Hepatic stellate cell (primary cell): ENCODE measurements at places on chromosomes 7 and 10.

- DNase-seq: no peak
These were observed 90.0 kb upstream of the ADRB1 start for GRCh38 chr10:113953505-113954272.

DNA sequence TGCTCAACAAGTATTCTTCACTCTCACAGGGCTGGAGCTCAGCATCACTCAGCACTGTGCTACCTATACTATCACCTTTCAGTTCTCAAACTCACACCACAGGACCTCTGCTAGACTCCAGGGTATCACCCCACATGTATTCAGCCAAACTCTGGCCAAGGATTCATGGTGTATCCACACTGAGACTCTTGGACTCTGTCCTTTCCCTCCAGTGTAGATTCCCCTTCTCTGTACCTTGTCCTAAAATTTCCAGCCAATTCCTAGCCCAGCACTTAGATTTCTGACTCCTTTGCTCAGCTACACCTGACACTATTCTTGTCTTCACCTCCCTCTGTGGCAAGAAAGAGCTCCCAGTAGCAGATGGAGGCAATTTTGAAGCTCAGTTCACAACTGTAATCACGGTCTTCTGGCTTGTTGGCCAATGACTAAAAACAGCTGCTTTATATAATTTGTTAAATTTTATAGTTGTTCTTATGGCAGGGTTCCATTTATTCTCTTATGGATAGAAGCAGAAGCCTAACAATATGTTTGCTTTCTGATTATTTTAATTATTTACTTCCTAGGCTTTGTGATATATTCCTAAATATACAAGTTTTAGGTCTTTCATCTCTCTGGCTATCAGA, 258.8 kb downstream of the THSD7A start:
- no peak for DNase-seq

DNA sequence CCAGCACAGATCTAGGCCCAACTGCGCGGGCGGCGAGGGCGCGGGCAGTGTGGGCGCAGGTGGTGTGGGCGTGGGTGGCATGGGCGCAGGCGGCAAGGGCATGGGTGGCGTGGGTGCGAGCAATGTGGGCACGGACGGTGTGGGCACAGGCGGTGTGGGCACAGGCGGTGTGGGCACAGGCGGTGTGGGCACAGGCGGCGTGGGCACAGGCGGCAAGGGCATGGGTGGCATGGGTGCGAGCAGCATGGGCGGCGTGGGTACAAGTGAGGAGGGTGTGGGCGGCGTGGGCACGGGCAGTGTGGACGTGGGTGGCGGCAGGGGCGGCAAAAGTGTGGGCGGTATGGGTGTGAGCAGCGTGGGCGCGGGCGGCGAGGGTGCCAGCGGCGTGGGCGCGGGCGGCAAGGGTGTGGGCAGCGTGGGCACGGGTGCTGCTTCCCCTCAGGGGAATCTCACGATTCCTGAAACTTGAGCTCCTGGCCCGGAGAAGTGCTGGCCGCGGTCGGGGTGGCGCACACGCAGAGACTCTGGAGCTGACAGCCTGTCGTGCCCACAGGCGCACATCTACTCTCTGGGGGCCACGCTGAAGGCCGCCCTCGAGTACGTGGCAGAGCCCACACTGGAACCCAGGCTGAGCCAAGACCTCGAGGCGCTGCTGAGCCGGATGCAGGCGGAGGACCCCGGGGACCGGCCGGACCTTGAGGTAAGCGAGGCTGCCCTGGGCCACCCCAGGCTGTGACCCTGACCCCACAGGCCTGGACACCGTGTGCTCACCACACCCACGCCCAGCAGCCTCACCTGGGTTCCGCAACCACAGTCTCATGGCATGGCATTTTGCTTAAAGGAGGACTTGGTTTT, 23.0 kb downstream of the KNDC1 start:
- no peak for DNase-seq

- DNase-seq: no peak
These were observed 36.0 kb downstream of the KCNH2 start for GRCh38 chr7:150942001-150942590.

- no peak for DNase-seq
These were observed 46.3 kb downstream of the KIAA1549 start for GRCh38 chr7:138934861-138935260.

DNA sequence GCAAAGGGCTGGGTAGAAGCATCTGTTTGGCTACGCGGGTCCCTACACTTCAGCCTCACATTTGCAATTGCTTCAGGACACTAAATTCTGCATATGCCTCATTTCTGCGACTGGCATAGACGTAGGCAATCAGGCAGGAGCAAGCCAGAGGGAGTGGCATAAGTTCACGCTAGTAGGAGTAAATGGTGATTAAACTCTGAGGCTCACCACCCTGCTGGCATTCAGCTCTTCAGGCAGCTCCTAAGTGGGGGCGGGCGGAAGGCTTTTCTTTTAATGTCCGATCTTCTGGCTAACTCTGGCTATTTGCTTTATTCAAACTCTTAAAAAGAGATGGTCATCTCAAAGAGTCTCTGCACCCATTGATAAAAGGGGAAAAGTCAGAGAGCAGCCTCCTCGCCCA, 45.3 kb downstream of the RGS10 start:
- DNase-seq: no peak

- DNase-seq: no peak
These were observed 10.9 kb downstream of the UMAD1 start for GRCh38 chr7:7651479-7651878.

DNA sequence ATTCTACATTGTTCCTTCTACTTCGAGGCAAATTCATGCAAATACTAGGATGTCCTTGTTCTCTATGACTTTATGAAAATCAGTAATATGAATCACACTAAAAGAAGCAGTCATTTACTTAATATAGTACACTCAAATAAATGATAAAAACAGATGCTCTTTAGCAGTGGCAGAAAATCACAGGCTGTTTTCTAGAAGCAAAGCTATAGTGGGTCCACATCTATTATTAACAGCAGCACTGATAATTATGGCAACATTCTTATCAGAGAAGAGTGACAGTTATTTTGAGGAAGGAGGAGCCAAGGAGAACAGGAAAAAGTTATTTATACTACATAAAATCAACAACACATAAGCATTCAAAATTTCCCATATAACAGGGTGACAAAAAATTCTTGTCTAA, 16.5 kb downstream of the KIF5B start:
- DNase-seq: no peak

GRCh38 chr10:110446954-110447608, 50.6 kb upstream of the DUSP5 start:
- peak; percentile 87 for DNase-seq

- no peak for DNase-seq
These were observed 27.8 kb downstream of the ENTPD1 start for GRCh38 chr10:95783741-95784140.

GRCh38 chr7:28228396-28228795, 47.8 kb upstream of the JAZF1 start:
- DNase-seq: no peak

- peak; percentile 93 for DNase-seq
These were observed 43.0 kb upstream of the NMT2 start for GRCh38 chr10:15211464-15211979.

DNA sequence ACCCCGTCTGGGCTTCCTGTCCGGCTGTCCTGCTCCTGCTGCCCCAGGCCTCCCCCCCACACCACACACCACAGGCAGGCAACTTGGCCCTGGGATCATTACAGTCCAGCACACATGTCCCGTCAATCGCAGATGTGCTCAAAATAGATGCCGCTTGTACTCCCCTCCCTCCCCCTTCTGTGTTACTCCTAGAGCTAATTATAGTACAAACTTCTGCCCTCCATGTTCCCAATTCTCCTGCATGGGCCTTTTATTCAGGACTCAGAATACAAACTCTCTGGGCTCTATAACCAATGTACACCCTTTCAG, at the start of gene SYNPO2L:
Gene SYNPO2L (minus strand): TSS at position 40 of the 309 bp plus-strand sequence. CDS start 107 bp downstream, outside the sequence.
- DNase-seq: no peak

- no peak for DNase-seq
These were observed 30.0 kb downstream of the CLDN12 start for GRCh38 chr7:90433221-90433620.

- no peak for DNase-seq
These were observed 23.5 kb downstream of the AOC1 start for GRCh38 chr7:150875791-150876190.

DNA sequence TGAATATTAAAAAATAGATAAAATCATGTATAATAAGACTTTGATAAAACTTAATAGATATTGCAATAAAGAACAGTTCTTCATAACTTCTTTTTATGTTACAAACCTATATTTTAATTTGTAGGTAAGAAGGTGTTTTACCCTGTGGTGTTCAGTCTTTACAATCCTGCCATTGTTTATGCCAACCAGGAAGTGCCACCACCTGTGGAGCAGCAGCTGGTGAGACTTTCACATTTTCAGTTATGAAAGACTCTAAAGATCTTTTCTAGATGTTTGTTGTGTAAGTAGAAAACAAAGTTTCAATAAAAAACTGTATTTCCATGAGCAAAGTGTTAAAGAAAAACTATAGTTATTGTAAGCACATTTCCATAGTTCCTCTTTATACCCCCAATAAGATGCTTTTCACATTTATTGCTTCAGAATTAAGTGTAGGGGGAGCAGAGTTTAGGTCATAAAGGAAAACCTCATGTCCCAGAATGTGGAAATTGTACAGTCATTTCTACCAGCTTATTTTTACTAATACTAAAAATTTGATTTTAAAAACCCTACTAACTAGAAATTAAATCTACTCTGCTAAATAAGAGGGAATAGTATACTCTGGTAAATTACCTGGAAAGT, 28.7 kb downstream of the CSGALNACT2 start:
- DNase-seq: no peak

DNA sequence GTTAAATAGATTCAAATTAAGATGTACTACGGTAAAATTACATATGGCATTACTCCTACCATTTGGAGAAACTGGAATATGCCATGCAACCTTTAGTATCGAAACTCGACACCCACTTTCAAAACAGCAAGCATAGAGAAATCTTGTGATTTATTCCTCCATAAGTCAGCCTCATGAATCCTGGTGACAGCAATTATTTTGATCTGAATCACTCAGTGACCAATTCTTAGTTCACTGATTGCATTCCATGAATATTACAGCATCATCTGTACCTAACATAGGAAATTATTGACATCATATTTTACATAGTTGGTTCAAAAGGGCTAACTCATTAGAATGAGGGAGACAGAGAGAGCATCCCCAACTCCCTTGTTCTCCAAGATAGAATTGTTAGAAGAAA, 89.6 kb downstream of the CACNB2 start:
- no peak for DNase-seq

DNA sequence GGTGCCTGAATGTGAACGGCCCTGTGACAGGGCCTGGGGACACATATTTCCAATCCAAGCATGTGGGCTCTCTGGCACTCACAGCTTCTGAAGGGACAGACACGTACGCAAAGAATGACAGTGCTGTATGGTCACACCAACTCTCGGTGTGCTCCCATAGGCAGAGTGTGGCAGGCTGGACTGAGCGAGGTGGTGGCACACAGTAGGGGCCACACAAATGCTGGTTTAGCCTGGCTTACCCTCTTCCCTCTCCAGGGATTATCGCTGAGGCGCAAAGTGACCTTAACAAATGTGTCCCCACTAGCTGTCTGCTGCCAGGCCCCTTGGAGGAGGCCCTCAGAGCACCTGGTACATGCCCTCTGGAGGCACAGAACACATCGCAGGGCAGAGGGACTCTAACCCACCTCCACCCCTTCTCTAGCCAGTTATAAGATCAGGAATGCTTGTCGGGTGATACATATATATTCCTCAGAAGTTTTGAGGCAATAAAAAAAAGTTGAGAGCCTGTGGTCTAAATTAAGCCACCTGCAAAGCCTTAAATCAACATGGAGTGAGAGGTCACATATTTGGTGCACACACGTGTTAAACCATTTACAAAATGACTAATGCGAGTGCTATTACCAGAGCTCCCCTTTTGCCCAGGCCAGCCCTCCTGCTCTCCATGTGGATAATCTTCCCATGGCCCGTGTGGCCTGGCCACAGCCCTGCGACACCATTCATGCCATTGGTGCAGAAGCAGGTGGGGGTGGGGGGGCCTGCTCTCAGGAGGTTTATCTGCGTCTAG, 262.8 kb upstream of the GRB10 start:
- DNase-seq: peak; percentile 75

DNA sequence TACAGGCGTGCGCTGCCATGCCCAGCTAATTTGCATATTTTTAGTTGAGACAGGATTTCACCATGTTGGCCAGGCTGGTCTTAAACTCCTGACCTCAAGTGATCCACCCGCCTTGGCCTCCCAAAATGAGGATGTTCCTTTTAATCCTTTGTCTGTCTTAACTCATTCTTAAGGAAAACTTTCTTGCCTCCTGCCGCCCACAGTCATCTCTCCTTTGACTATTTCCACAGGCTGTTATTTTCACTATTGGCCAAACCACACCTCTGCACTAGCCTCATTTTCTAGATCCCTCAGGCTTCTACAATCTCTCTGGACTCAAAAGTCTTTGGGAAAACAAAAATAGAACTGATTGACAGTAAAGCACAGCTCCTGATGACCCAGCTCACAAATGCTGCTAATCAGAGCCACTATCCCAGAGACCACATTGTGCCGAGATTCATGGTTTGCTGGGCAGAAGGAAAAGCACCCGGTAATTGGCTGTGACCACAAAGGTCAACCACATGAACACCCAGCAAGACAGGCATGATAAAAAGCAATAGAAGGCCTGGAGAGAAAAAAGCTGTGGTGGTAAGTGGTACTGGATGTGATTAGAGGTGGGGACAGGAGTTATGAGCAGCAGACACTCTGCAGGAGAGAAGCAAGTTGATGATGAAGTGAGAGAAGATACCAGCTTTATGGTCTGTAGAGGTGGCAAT, 44.1 kb upstream of the ZNRF2 start:
- DNase-seq: no peak

- DNase-seq: no peak
These were observed 375 bp upstream of the CHN2 start for GRCh38 chr7:29194206-29194593.

- DNase-seq: no peak
These were observed 49.6 kb downstream of the GRID1 start for GRCh38 chr10:86316990-86317389.

GRCh38 chr10:129523723-129524316, 56.8 kb downstream of the MGMT start:
- DNase-seq: no peak

DNA sequence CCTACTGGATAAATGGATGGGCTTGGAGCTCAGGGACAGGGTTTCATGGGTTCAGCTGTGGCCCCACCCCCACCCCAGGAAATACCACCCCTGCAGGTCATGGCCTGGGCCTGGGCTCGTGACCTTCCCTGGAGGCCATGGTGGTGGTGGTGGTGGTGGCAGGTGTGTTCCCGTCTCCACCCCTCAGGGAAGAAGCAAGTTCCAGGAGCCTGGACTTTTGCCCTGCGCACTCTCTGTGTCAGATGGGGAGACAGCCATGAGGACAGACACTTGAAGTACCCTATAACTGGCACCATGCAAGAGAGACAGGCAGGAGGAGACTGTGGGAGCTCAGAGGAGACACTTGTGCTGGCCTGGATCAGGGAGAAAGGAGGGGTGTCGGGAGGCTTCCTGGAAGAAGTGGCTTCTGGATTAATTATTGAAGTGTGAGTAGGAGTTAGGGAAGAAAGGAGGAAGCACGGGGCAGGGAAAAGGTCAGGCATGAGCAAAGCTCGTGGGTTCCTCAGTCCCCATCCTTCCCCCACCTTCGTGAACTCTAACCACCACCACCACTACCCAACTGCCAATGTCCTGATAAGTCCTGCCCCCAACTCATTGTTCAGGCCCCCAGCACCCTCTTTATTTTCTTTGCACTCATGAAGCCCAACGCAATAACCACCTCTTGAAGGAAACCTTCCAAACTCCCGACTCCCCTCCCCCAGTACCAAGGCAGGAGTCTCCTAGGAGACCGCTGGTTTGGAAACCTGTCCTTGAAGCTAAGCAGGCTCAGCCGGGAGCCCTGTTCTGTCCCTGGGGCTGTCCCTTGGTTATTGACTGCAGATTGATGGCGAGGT, 8.9 kb downstream of the SH2B2 start:
- DNase-seq: no peak

- DNase-seq: no peak
These were observed 9.2 kb downstream of the HERPUD2 start for GRCh38 chr7:35685781-35686180.
